Bronchial epithelial cell (primary cell): ENCODE measurements at places on chromosomes 2 and 18.

GRCh38 chr2:27869763-27870162 lies 20.4 kb downstream of the RBKS start:
- no peak for DNase-seq

DNA sequence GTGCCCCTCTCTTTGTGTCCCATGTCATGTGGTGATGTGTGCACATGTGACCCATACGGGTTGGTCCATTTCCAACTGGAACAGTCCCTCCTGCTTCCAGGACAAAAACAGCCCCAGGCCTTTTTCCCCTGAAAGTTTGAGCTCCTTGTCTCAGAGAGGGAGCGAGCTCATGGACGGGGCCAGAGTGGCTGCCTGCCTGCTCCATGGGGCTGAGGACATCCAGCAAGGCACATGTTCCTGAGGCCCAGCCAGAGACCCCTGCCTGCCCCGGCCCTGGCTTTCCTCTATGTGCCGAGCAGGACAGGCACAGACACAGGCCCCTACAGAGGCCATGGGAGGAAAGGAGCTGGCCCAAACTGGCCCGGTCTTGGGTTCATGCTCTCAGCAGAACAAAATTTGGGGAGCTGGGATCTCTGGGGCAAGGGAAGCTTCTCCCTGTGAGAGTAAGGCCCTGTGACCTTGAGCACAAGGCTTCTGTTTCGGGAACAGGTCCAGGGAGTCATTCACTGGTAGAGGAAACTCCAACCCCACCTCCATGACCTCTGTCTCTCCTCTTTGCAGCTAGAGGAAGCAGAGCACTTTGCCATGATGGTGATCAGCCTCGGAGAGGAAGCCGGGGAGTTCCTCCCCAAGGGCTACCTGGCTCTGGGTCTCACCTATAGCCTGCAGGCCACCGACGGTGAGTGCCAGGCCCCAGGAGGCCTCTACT lies 105.8 kb upstream of the MCFD2 start:
- DNase-seq = no peak

DNA sequence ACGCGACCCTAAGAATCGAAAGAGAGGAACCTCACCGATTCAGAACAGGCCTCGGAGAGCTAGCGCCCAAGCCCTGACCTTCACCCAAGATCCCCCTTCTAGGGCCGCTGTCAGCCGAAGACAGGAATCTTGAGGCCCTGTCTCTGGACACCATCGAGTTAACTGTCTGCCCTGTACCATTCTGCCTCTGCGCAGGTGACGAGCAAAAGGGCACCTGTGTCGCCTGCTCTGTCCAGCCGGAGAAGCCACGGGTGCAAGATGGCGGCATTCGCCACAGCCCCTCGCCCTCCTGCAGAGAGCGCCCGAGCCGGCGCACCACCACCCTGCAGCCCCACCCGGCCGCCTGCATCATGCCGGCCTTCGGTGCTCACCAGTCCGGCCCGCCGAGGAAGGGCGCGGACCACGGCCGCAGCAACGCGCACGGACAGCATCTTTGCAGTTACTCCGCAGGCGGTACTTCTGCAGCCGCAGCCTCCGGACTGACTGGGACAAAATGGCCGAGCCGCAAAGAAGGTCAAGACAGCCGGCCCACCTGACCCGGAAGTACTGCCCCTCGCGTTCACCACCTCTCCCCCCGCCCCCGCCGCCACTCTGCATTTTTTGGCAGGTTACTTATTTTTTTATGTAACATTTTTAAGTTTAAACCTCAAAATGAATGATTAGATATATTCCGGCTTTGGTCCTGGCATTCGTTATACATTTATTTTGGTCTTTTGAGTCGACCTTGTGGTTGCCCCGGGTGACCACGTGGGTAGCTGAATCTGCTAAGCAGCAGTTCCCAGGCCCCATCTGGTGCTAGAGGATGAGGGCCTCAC lies at the start of gene ATP5F1A:
Gene ATP5F1A, minus strand, starts transcription at position 496 of the 815 bp plus-strand sequence. Its CDS starts 65 bp downstream, at position 431.
- peak; percentile 65 for DNase-seq

- no peak for DNase-seq
These were observed 136.7 kb upstream of the ZFP36L2 start for GRCh38 chr2:43363120-43363519.

DNA sequence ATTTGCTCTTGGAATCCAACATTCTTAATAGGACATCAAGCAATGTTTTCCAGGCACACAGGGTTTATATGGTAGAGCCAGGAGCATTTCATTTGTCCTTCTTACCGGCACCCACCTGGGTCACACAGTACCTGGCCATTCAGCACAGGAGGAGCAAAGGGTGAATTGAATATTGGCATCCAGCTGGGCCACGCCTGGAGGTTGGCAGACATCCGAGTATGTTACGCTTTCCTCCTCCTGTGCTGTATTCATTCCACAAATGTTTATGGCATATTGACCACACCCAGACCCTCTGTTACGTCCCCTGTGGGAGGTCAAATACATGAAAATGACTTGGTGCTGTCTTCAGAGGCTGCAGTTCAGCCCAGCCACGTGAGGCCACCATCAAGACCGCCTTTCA lies 206.2 kb downstream of the RTP5 start:
- DNase-seq = no peak

DNA sequence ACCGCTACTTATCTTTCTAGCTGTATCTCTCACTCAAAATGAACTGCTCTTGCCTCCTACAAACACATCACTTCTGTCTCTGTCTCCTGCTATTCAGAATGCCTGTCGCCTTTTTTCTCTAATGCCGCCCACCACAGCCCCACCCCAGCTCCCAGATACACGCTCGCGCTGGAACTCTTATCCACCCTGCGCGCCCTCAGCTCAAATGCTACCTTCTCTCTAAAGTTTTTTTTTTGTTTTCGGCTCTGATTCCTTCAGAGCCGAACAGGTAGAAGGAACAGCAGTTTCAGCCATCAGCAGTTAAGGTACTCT lies 3.9 kb upstream of the SOS1 start:
- no peak for DNase-seq

- DNase-seq = no peak
These were observed 94.0 kb upstream of the NFU1 start for GRCh38 chr2:69531186-69531585.

DNA sequence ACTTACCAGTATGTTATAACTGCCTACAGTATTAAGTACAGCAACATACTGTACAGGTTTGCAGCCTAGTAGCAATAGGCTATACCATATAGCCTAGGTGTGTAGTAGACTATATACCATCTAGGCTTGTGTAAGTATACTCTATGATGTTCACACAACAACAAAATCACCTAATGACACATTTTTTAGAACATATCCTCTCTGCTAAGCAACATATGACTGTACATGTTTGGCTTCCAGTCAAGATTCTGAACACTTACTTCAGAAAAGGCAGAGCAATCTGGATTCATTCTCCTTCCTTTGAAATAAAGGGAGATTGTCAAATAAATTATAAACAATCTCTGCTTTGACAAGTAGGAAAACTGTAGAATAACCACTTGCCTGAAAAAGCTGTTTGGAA lies 81.8 kb downstream of the EXOC6B start:
- DNase-seq = peak; percentile 85

- DNase-seq = no peak
These were observed 287.9 kb upstream of the EPAS1 start for GRCh38 chr2:46009315-46009714.

- no peak for DNase-seq
These were observed 28.3 kb downstream of the PKP4 start for GRCh38 chr2:158484892-158485556.

- no peak for DNase-seq
These were observed 146.3 kb upstream of the L3MBTL4 start for GRCh38 chr18:6561016-6561415.

DNA sequence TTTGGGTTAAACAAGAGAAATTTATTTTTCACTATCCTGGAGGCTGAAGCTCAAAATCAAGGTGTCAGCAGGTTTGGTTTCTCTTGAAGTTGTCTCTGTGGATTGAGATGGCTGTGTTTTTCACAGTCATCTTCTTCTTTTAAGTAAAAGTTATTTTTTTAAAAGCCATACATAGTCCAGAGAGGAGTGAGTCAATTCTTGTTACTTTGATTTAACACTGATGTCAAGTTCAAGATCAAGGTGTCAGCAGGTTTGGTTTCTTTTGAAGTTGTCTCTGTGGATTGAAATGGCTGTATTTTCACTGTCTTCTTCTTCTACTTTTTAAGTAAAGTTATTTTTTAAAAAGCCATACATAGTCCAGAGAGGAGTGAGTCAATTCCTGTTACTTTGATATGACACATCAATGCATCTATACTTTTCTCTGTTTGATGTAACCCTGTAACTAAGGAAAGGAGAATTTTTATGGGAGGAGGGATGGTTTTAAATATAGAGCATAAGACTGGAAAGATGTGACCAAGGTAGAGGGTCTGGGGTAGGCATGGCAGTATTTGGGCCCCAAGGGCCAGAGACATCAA lies 22.5 kb upstream of the RASGRP3 start:
- no peak for DNase-seq

DNA sequence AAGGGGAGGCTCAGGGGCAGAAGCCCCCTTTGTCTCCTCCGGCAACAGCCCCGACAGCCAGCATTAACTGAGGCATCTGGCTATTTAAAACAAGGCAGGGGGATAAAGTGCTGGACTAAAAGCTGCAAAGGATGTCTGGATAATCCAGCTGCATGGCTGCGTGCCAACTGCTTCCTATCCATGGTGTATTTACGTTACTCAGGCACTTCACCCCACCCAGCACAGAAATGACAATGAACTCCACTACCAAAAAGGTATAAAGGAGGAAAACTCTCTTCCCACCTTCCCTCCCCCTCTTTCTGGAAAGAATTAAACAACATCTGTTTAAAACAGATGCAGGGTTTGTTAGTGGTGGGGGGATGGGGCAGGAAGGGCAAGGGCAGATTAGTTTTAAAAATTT lies 82.5 kb downstream of the SPRED2 start:
- DNase-seq = peak; percentile 67

DNA sequence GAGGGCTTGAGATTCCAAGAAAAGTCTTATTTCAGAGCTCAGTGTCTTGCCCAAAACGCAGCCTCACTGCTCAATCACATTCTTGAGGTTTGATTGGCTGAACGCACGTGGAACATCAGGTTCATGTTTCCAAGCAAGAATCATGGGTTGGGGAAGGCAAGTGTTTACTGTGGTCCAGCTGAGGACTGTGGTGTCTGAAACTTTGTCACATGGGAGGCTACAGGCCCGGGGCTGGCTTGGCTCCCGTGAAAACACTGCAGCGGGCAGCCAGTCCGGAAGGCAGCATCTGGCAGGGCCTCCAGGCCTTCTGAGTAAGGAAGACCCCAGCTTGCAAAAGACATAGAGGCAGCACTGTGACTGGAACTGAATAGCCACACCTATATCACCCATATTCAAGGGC lies 84.7 kb downstream of the POLR1A start:
- DNase-seq = no peak

DNA sequence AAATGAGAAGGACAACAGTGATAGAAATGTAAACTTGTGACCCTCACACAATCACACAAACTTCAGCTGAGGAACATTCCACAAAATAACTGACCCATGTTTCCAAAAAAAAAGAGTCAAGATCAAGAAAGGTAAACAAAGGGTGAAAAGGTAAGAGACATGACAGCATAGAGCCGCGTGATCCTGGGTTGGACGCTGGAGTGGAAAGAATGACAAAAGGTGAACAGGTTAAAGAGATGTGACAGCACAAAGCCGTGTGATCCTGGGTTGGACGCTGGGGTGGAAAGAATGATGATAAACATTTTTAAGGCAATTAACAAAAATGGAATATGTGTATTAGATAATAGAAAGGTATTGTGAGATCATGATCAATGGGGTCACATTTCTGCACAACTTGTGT lies 110.3 kb downstream of the SNTG2 start:
- no peak for DNase-seq

- no peak for DNase-seq
These were observed 246.4 kb upstream of the PXDN start for GRCh38 chr2:1990724-1991123.

DNA sequence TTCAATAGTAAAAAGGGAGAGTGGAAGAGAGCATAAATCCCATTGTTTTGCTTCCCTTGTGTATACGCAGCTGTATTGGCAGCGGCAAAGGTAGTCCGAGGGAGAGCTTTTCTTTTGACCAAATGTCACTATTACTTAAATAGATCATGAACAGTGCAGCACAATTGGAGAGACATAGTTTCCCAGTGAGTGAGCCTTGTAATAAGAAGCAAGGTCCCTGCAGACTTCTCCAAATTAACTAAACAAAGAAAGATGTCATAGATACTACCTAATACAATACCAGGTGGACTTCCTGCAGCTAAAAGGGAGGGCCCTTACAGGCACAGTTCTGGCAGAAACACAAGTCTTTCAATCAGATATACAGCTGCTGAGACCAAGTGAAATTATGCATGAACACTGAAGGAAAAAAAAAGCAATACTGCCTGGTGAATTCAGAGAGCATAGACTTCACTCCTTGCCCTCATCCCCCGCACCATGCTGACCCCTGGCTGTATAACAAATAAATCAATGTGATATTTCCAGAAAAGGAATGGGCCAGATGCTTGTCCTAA lies 404.7 kb upstream of the CDH2 start:
- DNase-seq = no peak

GRCh38 chr2:43453179-43454170 lies 142.4 kb downstream of the THADA start:
- no peak for DNase-seq

- DNase-seq = no peak
These were observed 144.3 kb upstream of the ZFP36L2 start for GRCh38 chr2:43370705-43371104.

DNA sequence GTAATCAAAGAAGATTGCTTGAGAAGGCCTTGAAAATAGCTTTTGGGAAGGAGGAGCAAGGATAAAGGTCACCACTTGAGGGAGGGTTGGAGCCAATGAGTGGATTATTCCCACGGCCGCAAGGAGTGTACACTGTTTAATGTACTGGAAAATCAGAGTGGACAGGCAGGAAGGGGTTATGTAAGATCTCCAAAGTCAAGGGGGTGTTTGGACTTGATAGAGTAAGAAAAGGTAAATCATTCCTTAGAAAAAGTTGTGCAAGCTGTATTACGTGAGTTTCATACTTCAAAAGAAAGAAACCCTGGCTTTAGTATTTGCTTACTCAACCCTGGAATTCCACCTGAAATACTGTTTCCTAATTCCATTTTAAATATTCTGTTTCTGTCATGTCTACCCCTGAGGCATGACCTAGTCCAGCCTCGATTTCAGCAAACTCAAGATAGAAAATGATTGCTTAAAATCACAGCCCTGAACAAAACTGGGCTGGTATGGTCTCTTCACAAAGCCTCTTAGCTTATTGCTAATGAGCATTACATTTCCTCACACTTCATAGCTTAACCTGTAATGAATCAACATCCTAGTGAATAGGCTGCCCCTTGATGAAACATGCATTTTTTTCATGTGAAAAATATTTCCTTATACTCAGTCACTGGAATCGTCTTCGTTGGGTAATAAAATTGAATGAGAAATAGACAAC lies 1.1 kb downstream of the MREG start:
- peak; percentile 95 for DNase-seq
